ENCODE measurements at places on chromosomes 7 and 10.
A peak's percentile ranks its signal among the peaks of the same experiment; 100 is the strongest.

- no peak for DNase-seq
Measured at GRCh38 chr7:41711283-41712064, 8.6 kb upstream of the INHBA start.

- no peak for DNase-seq
Measured at GRCh38 chr10:60735244-60735643, 43.0 kb upstream of the CDK1 start.

DNA sequence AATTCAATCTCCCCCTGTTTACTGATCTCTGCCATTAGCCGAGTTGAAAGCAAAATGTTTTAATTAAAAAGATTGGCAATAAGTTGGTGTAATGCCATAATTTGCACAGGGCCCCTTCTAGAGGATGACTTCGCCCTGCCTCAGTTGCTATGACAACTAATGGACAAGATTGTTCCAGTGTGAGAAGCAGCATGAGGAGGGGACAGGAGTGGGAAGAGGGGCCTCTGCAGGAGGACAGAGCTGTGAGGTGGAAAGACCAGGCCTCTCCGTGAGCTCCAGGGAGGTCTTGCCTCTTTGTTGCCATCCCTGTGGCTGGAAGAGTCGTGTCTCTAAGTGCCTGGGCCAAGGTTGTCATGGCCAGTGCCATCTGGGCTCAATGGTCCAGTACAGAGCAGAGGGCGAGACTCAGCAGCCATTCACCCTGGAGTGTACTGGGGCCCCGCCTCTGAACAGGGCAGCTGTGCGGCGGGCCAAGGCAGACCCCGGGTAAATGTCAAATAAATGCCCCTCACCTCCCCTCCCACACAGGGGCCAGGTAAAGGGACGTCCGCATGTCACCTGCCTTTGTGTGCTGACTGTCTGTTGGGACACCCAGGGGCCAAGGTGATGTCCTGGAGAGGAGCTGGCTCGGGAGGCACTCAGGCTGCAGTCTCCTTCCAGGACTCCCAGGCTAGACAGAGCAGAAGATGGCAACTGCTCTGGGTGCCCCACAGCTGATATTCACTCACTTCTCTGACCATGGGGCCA, 97.0 kb upstream of the RET start:
- DNase-seq: no peak

DNA sequence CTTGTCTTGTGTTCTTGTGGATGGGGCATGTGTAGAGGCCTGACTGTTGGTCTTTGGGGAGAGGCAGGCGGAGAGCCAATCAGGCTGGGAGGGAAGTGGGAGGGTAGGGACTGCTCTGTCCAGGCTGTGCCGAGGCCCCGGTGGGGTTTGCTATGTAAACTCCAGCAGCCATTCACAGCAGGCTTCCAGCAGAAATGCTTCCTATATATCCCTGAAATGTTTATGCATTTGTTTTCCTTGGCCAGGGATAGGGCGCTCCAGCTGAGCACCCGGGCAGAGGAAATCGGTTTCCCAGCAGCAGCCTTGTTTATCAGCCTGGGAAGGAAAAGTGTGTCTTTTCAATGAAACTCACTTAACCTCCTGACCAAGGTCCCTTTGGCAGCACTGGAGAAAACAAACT, 18.3 kb upstream of the AQP1 start:
- peak; percentile 33 for DNase-seq

GRCh38 chr7:19464751-19465150, 244.1 kb downstream of the POLR1F start:
- no peak for DNase-seq

DNA sequence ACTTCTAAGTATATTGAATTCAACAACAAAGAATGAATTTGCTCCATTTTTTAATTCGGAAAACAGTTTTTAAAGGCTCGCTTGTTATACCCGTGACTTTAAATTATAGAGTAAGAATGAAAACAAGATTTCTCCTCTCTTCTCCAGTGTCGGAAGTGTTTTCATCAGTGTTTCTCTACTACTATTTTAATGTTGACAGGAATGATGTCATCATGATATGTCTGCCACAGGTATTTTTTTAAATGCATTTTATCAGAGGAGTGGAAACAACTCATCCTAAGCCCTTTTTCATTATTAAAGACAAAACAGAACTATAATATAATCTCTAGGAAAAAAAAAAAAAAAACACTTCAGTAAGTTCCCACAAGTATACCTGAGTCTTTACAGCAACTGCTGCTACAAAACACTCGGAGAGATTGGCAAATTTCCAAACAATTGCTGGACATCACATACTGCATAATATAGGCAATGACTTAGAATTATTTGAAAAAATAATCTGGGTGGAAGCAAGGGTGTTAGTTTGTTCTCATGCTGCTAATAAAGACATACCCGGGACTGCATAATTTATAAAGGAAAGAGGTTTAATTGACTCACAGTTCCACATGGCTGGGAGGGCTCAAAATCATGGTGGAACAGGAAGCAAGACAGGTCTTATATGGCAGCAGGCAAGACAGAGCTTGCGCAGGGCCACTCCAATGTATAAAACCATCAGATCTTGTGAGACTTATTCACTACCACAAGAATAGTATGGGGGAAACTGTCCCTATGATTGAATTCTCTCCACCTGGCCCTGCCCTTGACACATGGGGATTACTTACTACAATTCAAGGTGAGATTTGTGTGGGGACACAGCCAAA, 4.8 kb upstream of the RNF32 start:
- no peak for DNase-seq

DNA sequence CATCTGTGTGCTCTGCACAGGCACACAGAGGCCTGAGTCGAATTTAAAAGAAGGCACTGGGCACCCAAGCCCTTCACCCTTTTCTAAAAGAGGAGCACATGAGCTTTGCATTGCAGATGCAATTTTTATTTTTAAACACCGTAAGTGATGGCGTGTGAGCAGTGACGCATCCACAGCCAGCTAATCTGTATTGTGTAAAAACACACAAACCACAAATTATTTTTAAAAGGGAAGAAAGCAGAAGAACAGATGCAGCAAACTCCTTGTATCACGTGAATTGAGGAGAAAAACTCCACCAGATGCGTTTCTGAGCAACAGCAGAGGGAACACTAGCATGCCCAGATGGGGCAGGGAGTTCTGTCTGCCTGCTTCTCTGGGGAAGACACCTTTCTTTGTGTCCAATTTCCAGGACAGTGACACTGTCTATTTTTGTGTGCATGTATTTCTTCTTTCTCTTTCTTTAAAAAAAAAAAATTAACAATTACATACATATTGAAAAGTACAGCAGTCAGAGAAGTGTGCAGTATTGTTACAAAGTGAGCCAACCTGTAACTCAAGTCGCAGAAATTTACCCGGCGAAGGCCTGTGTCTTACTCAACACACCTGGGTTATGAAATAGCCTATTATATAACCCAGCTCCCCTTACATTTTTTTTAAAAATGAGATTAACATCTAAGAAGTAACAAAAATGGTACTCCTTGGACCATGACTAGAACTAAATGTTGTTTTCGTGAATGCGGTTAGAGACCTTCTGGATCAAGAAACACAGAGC, 39.2 kb downstream of the EEPD1 start:
- DNase-seq: no peak

GRCh38 chr10:133271521-133272300, 5.0 kb downstream of the ADAM8 start:
- no peak for DNase-seq

- DNase-seq: no peak
Measured at GRCh38 chr7:112985377-112985987, 101.1 kb downstream of the GPR85 start.

DNA sequence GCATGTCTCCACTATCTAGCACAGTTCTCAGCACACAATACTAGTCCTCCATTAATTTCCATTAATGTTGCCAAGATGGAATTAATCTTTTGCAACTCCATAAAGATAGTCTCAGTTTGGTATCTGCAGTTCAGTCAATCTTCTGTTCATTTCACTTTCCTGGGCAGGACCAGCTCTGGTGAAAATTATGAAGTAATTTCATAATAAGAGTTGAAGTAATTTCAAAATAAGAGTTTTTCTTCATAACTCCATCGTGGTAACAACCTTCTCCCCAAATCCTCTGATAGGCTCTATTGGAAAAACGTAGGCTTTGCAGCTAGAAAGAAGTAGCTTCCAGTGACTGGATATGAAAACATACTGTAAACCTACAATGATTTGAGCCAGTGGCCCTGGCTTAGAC, 618.2 kb downstream of the TYW1 start:
- no peak for DNase-seq

All from retinal pigment epithelial cell (primary cell).